ENCODE measurements at places on chromosomes 4 and X. TPM values are rescaled to one million over a fixed set of nuclear protein-coding genes. Genes with fewer than 3 reads are reported as not detected.

Gene DCAF12L1
- total RNA-seq = 0.89 TPM

Gene DMD
- 87.0 TPM for total RNA-seq

Gene PAGE1
- total RNA-seq = not detected

Gene SRPK3
- 6.7 TPM for total RNA-seq

Gene OGT
- 173 TPM for total RNA-seq
